Ovary (tissue), 10 donors: ENCODE measurements at places on chromosomes 12 and 14.

DNA sequence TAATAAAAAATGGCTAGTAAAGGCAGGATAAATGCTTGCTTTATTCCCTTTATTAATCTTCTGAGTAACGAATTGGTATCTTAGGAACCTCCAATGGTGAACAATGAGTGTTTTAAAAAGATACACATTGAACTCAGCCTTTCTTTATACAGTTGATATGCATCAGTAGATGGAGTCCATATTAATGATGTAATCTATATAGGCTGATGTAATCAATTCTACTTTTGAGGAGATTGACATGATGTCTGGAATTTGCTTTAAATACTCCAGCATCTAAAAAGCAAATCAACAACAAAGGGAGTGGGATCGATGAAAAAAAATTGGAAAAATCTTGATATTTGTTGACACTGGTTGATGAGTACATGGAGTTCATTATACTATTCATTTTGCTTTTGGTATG is 106.2 kb downstream of the ANO4 start:
- H3K36me3 ChIP-seq: no peaks in the 10 kb centered on the region
- H3K4me3 ChIP-seq: no peak overlapping the region
- DNase-seq: no peak
- no peaks in the 10 kb centered on the region for H3K4me1 ChIP-seq

DNA sequence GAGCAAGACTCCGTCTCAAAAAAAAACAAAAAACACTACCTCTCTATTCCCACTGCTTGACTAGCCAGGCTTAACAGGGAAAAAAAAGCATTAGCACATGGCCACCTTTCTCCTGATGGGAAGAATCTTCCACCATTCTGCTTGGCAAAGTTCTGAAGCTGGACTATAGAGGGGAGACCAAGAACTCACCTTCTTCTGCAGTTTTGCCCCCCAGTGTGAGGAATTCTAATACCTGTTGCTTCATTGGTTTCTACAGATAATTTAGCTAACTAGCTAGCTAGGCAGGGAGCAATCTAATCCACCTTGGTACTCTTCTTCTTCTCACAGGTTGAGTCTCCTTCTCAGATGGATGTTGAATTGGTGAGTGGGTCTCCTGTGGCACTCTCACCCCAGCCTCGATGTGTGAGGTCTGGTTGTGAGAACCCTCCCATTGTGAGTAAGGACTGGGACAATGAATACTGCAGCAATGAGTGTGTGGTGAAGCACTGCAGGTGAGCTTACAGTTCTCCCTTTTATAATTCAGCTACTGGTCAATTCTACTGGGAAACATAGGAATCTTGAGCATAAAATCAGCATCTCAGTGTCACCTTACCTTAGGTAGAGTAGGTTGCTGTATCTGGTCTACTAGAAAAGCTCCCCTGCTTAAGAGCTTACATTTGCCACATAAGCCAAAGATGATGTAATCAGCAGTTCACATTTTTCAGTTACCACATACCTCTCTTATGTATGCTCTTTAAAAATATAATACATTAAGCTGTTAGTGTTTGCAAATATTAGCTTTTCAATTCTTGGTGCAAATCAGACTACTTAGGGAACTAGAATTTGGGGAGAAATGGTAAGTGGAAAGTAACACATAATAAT is 16.0 kb downstream of the METTL3 start:
- no peak for DNase-seq
- H3K4me3 ChIP-seq: no peak overlapping the region
- H3K27ac ChIP-seq: no peak overlapping the region
- no peaks in the 10 kb centered on the region for H3K27me3 ChIP-seq
- no peaks in the 10 kb centered on the region for H3K36me3 ChIP-seq

DNA sequence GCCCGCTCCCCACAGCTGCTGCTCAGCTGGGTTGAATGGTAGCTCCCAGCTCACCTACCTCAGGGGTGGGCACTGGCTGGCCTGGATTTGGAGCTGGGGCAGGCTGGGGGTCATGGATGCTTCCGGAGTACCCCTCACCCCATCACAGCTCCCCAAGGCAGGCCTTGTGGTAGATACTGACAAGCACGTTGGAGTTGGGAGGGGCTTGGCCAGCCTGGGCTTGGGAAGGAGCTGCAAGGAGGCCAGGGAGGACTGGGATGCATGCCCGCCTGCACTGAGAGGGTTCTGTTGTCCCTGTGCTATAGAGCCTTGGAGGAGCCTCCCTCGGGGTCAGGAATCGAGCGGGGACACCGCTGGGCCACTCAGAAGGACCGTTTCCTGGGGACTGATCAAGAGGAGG is 14.2 kb downstream of the TMEM63C start:
- H3K36me3 ChIP-seq: no peaks in the 10 kb centered on the region
- no peak for DNase-seq
- no peaks in the 10 kb centered on the region for H3K4me1 ChIP-seq
- H3K4me3 ChIP-seq: no peak overlapping the region
- no peaks in the 10 kb centered on the region for H3K27me3 ChIP-seq

GRCh38 chr12:67327466-67327865 is 58.3 kb downstream of the CAND1 start:
- no peak overlapping the region for H3K27ac ChIP-seq
- DNase-seq: no peak
- no peaks in the 10 kb centered on the region for H3K4me1 ChIP-seq

DNA sequence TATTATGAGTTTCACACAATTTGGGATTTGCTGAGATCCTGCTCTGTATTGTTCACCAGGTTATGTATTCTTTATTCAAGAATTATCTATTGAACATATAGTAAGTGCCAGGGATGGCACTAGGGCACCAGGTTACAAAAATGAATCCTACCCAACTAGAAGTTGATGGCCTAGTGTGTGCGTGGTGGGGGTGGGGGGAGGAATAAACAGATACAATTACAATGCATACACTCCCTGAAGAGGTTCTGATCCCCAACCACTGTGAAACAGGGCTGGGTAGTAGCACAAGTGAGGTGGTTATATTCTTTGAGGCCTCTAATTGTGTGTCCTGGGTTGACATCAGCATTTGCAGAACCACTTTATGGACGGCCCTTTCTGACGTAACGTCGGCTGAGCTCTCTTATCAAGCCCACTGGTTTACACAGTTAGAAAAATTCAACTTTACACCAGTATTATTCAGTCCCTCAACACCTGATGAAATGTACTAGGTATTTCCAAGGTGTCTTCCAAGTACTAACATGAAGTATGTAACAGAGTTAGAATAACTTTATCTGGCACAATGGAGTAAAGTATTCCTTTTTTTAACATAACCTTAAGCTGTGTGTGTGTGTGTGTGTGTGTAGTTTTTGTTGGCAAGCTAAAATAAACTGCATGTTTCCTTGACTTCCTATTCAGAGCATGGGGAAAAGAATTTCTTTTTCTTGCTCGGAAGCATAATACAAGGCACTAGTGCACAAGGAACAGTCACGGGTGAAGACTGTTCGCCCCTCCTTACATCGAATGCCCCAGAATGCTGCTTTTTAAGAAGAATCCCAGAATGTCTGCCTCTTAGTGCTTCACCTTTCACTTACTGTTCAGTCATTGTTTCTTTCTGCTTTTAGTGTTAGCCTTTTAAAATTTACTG is 8.1 kb upstream of the GLRX5 start:
- H3K27ac ChIP-seq: peak overlapping the region; percentile 62
- H3K36me3 ChIP-seq: no peaks in the 10 kb centered on the region
- no peak overlapping the region for H3K4me3 ChIP-seq
- H3K27me3 ChIP-seq: no peaks in the 10 kb centered on the region
- peaks cover 21% of the 10 kb centered on the region for H3K4me1 ChIP-seq

GRCh38 chr12:65339161-65339560 is 60.7 kb downstream of the MSRB3 start:
- no peaks in the 10 kb centered on the region for H3K36me3 ChIP-seq
- H3K27me3 ChIP-seq: no peaks in the 10 kb centered on the region
- no peak overlapping the region for H3K4me3 ChIP-seq
- no peak overlapping the region for H3K27ac ChIP-seq

DNA sequence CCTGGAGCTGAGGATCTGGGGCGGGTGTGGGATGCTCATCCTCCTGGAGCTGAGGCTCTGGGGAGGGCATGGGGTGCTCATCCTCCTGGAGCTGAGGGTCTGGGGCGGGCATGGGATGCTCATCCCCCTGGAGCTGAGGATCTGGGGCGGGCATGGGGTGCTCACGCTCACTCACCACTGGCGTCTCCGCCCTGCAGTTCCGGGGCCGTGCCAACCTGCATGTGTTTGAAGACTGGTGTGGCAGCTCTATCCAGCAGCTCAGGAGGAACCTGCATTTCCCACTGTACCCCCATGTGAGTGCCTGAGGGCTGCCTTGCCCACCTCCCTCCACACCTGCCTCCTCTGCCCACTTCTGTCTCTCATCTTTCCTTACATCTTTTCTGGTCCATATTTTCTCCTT is 84.4 kb downstream of the B4GALNT3 start:
- no peaks in the 10 kb centered on the region for H3K27me3 ChIP-seq
- no peak overlapping the region for H3K4me3 ChIP-seq
- H3K36me3 ChIP-seq: no peaks in the 10 kb centered on the region
- no peak overlapping the region for H3K27ac ChIP-seq
- DNase-seq: no peak
- peaks cover 6% of the 10 kb centered on the region for H3K4me1 ChIP-seq

DNA sequence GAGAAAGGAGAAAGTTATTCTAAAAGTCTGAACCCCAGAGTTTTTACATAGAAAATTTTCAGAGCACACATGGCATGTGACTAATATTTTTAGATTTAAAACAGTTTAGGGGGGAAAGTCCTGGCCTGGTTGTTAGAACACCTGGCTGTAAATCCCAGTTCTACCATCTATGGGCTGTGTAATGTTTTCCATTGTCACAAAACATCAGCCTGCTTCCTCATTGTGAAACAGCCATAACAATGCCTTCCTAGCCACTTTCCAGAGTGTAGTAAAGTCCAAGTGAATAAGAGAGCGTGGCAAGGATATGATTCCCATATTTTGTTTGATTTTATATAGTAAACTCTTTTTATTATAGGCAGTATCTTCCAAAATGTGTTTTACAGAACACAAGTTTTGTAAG is 310.0 kb upstream of the DCN start:
- H3K36me3 ChIP-seq: no peaks in the 10 kb centered on the region
- H3K27ac ChIP-seq: no peak overlapping the region
- H3K4me1 ChIP-seq: no peaks in the 10 kb centered on the region
- no peak for DNase-seq
- H3K4me3 ChIP-seq: no peak overlapping the region

GRCh38 chr12:80941916-80942315 is 4.2 kb upstream of the LIN7A start:
- no peaks in the 10 kb centered on the region for H3K36me3 ChIP-seq
- H3K4me1 ChIP-seq: no peaks in the 10 kb centered on the region
- H3K4me3 ChIP-seq: no peak overlapping the region
- DNase-seq: no peak
- H3K27ac ChIP-seq: no peak overlapping the region

GRCh38 chr14:98130691-98131090 is 1141.3 kb downstream of the BCL11B start:
- no peak overlapping the region for H3K27ac ChIP-seq
- no peaks in the 10 kb centered on the region for H3K4me1 ChIP-seq
- H3K4me3 ChIP-seq: no peak overlapping the region
- H3K36me3 ChIP-seq: no peaks in the 10 kb centered on the region
- no peaks in the 10 kb centered on the region for H3K27me3 ChIP-seq
- DNase-seq: no peak

DNA sequence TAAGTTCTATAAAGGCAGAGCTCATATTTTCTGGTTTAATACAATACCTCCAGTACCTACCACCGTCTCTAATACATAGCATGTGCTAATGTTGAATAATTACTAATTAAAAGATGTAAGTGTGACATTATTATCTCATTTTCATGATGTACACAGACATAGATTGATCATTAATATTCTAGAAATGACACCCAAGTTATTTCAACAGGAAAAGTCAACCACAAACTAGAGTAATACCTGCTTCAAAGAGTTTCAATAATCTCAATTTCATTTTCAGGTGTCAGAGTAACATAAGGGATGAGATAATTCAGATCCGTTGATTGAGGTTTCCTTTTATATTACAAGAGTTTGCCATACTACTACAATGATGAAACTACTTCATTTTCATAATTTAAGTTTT is 388.9 kb downstream of the SOX5 start:
- no peaks in the 10 kb centered on the region for H3K27me3 ChIP-seq
- H3K4me1 ChIP-seq: peaks cover 1% of the 10 kb centered on the region
- no peak overlapping the region for H3K4me3 ChIP-seq

GRCh38 chr14:98323836-98324235 is 948.2 kb downstream of the BCL11B start:
- H3K27ac ChIP-seq: no peak overlapping the region
- H3K36me3 ChIP-seq: no peaks in the 10 kb centered on the region
- no peaks in the 10 kb centered on the region for H3K4me1 ChIP-seq

DNA sequence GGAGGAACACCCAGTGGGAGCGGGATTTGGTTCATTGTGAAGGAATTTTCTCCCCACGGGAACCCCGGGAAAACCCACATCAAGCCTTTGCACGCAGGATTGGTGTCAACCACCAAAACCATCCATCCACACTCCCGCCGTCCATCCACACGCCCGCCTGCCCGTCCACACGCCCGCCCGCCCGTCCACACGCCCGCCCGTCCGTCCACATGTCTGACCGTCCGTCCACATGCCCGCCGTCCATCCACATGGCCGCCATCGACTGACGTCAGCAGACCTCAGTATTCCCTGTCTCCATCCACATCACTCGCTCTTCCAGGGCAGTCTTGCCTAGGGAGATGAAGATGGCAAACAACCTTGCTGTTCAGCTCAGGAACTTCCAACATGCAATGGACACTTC is 6.7 kb upstream of the GPR132 start:
- no peaks in the 10 kb centered on the region for H3K4me1 ChIP-seq
- no peak for DNase-seq
- no peak overlapping the region for H3K27ac ChIP-seq
- no peaks in the 10 kb centered on the region for H3K36me3 ChIP-seq
- no peak overlapping the region for H3K4me3 ChIP-seq
- H3K27me3 ChIP-seq: no peaks in the 10 kb centered on the region

DNA sequence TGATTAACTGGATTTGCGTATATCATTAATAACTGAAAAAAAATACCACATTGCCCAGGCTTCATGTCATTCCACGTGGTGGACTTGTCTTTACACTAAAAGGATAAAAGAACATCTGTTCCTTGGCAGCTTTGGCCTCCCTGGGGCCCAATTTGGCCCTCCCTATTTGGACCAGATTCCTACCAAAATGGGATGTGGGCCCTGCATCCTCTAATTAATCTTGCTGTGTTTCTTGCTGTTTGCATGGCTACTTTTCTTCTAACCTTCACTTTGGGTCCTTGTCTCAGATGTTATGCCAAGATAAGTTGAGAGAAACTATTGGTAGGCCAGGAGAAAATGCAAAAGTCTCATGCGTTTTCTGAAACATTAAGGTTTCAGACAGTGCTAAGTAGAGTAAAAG is 57.5 kb downstream of the PTHLH start:
- peaks cover 2% of the 10 kb centered on the region for H3K4me1 ChIP-seq
- no peak overlapping the region for H3K27ac ChIP-seq
- H3K27me3 ChIP-seq: no peaks in the 10 kb centered on the region
- no peaks in the 10 kb centered on the region for H3K36me3 ChIP-seq
- DNase-seq: no peak

- no peak for DNase-seq
- no peak overlapping the region for H3K4me3 ChIP-seq
- no peaks in the 10 kb centered on the region for H3K4me1 ChIP-seq
- no peak overlapping the region for H3K27ac ChIP-seq
Observed at GRCh38 chr14:28635387-28635786, 131.2 kb upstream of the FOXG1 start.

GRCh38 chr12:57270966-57271470 is 20.0 kb upstream of the STAC3 start:
- peaks cover 5% of the 10 kb centered on the region for H3K4me1 ChIP-seq
- DNase-seq: no peak
- H3K27me3 ChIP-seq: no peaks in the 10 kb centered on the region
- no peaks in the 10 kb centered on the region for H3K36me3 ChIP-seq
- no peak overlapping the region for H3K4me3 ChIP-seq
